GM23248 (cell line): ENCODE measurements at places on chromosomes 12 and 14. TPM values are rescaled to one million over a fixed set of nuclear protein-coding genes. Genes with fewer than 3 reads are reported as not detected.

DNA sequence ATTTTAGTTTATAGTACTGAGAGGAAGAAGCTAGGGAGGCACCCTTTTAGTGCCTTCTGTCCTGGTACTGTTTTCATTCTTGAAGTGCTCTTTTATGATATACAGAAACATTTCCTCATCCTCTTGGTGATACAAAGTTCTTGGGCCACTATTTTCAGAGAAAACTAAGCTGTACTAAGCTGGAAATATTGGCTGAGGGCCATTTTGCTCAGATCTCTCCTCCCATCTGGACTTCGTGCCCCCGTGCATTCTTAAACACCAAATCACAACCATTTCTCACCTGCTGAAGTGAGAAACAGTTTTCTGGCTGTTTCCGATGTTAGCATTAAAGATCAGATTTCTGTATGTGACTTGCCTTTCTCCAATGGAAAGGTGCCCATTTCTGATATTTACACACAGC is 158.9 kb downstream of the FBXL14 start:
- DNase-seq = peak; percentile 52

DNA sequence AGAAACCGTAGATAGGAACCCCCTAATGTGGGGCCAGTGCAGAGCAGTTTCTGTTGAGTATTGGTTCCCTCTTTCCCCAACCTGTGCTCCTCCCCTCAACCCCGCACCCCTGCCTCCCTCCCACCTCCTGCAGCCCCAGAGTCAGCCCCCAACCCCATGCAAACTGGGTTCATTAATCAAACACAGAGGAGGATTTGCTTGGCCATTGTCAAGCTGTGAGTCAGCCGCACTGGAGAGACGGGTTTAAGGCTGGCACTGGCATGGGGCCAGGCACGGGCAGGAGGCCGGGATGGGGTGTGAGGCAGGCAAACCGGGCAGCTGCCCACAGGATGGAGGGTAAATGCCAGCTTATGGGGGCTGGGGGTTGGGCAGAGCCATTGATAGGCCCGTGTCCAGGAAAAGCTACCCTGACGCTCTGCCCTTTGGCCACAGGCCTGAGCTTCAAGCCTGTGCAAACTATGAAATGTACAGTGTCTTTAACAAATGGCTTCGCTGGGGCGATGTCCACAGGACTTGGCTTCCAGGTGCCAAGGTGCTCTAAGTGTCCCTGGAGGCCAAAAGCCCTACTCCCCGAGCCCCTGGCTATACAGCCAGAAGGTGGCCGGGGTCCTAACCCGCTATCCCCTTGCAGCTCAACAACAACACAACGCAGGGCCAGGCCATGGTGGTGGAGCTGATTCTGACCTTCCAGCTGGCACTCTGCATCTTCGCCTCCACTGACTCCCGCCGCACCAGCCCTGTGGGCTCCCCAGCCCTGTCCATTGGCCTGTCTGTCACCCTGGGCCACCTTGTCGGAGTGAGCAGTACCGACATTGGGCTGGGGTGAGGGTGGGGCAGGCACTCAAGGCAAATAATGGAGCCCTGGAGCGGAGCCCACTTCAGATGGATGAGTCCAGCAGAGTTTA is 1.4 kb downstream of the AQP5 start:
- DNase-seq = peak; percentile 31

GRCh38 chr12:55663391-55663790 is 26.7 kb downstream of the OR10P1 start:
- no peak for DNase-seq

DNA sequence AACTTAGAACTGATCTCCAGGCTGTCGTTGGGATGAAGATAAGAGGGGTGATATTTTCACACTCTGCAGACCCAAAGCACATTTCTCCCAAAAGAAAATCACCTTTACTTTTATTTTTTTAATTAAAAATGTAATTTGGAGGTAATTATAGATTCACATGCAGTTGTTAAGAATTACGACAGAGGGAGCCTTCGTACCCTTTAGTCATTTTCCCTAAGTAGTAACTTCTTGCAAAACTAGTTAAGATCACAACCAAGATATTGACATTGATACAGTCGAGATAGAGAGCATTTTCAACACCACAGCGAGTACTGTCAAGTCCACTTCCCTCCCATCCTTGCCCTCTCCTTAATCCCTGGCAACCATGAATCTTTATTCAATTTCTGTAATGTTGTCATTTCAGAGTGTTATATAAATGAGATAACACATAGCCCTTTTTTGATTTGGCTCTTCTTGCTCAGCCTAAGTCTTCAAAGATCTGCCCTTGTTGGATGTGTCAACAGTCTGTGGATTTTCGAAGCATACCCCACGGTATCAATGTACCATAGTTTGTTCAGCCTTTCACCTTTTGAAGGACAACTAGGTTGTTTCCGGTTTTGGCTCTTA is 39.6 kb downstream of the DNAH10 start:
- DNase-seq = peak; percentile 56

DNA sequence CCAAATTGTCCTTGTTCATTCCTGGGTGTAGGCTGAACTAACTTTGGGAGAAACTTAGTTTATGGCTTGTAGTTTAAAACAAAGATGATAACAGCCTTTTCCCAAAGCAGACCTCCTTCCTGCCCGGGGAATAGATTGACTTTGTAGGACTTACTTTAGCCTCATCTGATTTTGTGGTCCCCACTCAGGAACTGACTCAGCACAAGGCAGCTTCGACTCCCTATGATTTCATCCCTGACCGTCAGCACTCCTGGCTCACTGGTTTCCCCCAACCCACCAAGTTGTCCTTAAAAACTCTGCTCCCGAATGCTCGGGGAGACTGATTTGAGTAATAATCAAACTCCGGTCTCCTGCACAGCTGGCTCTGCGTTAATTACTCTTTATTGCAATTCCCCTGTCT is 40.1 kb upstream of the DDHD1 start:
- DNase-seq = peak; percentile 38

DNA sequence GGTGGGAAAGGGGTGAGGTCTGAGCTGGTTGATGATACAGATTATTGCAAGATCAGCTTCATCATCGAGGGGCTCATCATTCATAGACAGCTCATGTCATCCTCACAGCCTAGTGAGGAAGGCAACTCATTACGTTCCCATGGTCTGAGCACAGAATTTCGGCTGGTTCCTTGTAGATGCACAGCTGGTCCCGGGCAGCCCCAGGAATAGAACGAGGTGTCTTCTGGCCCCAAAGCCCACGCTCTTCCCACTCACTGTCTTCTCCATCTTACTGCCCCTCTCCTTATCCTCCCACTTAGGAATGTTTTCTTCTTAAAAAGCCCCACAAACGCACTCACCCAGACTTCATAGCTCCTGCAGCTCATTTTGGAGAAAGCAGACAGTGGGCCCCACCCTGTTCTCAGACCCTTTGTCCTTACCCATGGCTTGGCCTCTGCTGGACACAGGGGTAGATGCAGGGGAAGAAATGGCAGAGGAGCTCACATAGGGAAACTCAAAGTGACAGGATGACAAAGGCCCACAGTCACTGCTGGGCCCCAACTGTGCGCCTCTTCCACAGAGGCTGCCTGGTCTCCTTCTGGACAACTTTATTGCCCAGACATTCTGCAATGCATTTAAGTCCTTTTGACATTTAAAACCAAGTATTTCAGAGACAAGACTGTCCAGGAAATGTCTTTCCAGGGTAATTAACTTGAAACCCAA is 162.2 kb downstream of the ADGRD1 start:
- DNase-seq = no peak

DNA sequence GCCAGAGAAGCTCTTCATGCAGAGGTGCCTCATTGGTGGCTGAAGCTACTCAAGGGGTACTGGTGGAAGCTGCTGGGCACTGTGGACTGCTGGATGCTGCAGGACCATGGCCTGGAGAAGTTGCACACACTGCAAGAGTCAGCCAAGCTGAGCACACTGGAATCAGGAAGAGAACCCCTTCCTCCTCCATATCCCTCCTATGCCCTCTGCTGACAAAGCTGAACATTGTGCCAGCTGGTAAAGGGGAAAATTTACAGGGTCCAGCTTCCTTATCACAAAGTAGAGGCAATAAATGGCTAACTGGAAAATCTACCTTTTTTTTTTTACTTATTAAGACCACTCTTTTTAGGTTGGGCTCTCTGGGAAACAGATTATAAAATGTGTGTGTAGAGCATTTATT is 6.5 kb downstream of the CCDC175 start:
- DNase-seq = no peak

DNA sequence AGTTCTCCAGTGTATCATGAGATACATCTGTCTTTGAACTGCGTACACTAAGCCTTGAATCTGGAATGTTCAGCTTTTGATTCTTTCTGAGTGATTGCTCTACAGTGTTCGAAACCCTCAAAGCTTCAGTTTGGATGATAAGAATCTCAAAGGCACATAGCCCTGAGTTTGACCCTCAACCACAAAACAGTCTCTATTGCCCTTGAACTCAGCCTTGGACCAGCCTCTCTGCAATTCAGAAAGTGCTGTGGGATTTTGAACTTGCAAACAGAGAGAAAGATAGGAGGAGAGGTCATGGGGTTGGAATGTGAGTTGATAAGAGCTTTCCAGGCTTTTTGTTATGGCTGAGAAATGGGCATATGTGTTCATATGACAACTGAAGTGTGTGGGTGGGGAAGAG is 100.3 kb downstream of the MYRFL start:
- DNase-seq = no peak

DNA sequence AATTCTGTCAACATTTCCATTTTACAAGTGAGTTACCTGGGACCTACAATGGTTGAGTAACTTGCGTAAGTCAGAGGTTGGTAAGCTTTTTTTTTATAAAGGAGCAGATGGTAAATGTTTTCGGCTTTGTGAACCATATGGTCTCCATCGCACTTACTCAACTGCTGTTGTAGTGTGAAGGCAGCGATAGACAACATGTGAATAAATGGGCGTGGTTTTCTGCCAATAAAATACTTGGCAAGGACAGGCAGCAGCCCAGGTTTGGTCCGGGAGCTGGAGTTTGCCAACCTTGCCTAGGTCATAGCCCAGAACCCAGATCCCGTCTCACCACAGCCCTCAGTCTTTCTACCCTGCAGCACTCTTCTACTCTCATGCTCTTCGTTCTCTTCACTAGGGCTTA is 6.3 kb downstream of the DDX55 start:
- DNase-seq = no peak

DNA sequence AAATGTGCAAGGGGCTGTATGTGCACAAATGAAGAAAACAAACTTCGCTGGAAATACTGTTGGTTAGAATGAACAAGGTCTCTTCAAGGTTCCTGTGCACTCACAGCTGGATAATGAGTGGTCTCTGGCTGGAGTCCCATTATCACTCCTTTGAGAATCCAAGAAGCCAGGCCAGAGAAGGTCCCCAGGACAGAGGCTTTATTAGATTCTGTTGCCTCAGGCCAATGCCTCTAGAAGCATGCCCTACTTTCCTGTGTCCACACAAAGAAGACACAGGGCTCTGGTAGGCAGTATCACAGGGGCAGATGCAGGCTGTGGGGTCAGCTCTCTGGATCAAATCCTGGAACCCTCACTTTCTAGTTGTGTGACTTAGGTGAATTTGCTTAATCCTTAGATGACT is 384.7 kb downstream of the GRIN2B start:
- no peak for DNase-seq

LGR5 gene
- polyA plus RNA-seq = not detected in 2 replicates

PPM1H gene
- polyA plus RNA-seq = 0.03 and 0.13 TPM in 2 replicates

FGF23 gene
- not detected in 2 replicates for polyA plus RNA-seq

TSHR gene
- polyA plus RNA-seq = not detected in 2 replicates

GALNT16 gene
- 0.59 and 0.86 TPM in 2 replicates for polyA plus RNA-seq

TSPAN19 gene
- polyA plus RNA-seq = 0.23 and 0.38 TPM in 2 replicates

GALNT9 gene
- polyA plus RNA-seq = 0.33 TPM in 2 replicates

TTC8 gene
- 37.7 and 38.3 TPM in 2 replicates for polyA plus RNA-seq
